ENCODE measurements at places on chromosomes 3 and 15. TPM values are rescaled to one million over a fixed set of nuclear protein-coding genes. Genes with fewer than 3 reads are reported as not detected.

DNA sequence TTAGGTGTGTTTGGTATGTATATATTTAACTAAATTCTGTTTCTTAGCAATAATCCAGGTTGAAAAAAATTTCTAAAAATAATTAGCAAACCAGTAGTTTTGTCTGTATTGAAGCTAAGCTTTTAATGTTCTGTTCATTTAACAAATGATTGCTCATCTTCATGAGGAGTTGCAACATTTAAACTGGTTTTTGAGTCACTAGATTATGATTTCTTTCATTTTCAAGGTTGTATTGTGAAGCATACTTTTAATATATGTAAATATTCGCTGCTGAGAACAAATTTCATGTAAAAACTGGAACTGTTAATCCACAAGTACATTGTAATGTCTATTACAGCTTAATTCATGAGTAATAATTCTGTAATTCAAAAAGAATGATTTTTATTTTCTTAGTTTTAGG is 192.7 kb downstream of the MBNL1 start:
- no peak for DNase-seq

The CLDN16 gene
- 1.1 TPM for total RNA-seq

The TSEN2 gene
- 16.6 TPM for total RNA-seq

The CFAP91 gene
- 5.1 TPM for total RNA-seq

The EFCAB12 gene
- total RNA-seq = 0.36 TPM

All from endodermal cell (in vitro differentiated cells).